ENCODE measurements at places on chromosomes 13 and 19. TPM values are rescaled to one million over a fixed set of nuclear protein-coding genes. Genes with fewer than 3 reads are reported as not detected.

- no peak for DNase-seq
- peaks cover 29% of the 10 kb centered on the region for H3K4me1 ChIP-seq
Measured at GRCh38 chr13:48583859-48584311, 51.0 kb upstream of the RCBTB2 start.

GRCh38 chr19:52296400-52296772 lies 583 bp upstream of the ZNF480 start:
- H3K36me3 ChIP-seq = peaks cover 68% of the 10 kb centered on the region
- peak overlapping the region; percentile 82 for H3K4me3 ChIP-seq
- H3K27me3 ChIP-seq = no peaks in the 10 kb centered on the region
- H3K4me1 ChIP-seq = peaks cover 15% of the 10 kb centered on the region
- no peak for DNase-seq

Gene ZNF135
- 3.8 TPM for total RNA-seq

Gene TMEM59L
- total RNA-seq = not detected

DNA sequence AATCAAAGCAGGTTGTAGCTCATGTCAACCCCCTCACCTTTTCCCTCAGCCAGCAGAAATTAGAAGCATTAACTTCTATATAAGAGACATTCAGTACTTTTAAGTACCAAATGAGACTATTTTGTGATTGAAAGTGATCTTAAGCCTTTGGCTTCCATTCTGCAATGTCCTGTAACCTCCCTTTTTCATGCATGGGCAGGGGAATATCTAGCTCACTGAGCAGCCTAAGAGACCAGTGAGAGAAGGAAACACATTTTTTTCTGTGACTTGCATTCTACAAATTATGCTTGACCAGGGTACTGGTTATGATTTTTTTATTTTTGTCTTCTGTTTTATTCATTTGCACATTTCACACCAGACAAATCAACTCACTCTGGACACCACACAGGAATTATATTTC lies 369.6 kb downstream of the KCTD12 start:
- no peaks in the 10 kb centered on the region for H3K4me1 ChIP-seq
- DNase-seq = no peak
- no peak overlapping the region for H3K27ac ChIP-seq
- H3K36me3 ChIP-seq = no peaks in the 10 kb centered on the region

Gene CEACAM16
- total RNA-seq = not detected
